Cerebellum (tissue), 4 donors: ENCODE measurements at places on chromosomes 16 and 17. TPM values are rescaled to one million over a fixed set of nuclear protein-coding genes. Genes with fewer than 3 reads are reported as not detected.

GRCh38 chr16:85312642-85313525 lies 200.6 kb upstream of the CIBAR2 start:
- no peak for DNase-seq

GRCh38 chr16:71629278-71630016 lies 3.5 kb downstream of the MARVELD3 start:
- no peak for DNase-seq

DNA sequence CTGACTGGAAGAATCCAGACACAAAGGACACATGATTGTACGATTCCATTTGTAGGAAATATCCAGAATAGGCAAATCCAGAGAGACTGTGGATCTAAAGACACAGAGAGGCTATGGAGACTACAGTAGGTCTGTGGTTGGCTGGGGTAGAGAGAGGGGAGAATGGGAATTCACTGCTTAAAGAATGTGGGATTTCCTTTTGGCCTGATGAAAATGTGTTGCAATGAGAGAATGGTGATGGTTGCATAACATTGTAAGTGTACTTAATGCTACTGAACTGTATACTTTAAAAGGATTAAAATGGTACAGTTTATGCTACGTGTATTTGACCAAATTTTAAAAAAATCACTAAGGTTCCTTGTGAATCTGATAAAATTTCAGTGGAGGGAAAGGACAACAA lies 62.1 kb downstream of the GPRC5B start:
- DNase-seq: no peak

MPP2 gene
- 14.2 TPM for total RNA-seq

- DNase-seq: peak; percentile 23
Measured at GRCh38 chr16:56632156-56632847, at the start of gene MT1M. TSS of gene MT1M (plus strand) at chr16:56632659. CDS start at chr16:56632732, 73 bp downstream.

DNA sequence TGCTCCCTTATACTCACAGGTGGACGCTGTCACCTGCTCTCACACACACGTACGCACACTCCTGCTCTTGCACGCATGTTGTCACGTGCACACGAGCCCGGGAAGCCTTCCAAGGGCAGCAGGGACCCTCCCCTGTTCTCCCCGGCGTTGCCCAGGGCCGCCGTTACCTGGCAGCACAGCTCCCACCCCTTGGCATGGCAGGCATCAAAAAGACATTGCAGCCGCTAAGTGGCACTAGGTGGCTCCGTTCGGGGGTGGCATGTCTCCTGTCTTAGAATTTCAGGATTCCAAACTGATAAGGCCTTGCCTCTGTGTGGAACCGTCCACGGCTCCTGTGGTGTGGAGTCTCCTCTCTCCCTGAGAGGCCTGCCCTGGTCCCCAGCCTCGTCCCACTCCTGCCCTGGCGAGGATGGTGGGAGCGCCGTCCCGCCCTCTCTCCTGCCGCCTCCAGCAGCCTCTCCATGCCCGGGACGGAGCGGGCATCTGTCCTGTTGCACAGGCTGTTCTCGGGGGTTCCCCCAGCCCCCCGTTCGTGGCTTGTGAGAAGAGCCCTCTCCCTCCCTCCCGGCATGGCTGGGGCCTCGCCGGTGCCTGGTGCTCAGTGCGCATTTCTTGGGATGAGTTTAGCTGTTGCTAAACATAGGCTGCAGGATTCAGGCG lies 126.7 kb upstream of the GSE1 start:
- DNase-seq: no peak

- no peak for DNase-seq
Measured at GRCh38 chr17:7325031-7325528, 4.1 kb downstream of the NEURL4 start.

IGFBP4 gene
- 14.5 TPM for total RNA-seq

CACNA1H gene
- total RNA-seq: 19.9 TPM

GRCh38 chr17:30796016-30796415 lies 28.5 kb downstream of the CRLF3 start:
- no peak for DNase-seq

DNA sequence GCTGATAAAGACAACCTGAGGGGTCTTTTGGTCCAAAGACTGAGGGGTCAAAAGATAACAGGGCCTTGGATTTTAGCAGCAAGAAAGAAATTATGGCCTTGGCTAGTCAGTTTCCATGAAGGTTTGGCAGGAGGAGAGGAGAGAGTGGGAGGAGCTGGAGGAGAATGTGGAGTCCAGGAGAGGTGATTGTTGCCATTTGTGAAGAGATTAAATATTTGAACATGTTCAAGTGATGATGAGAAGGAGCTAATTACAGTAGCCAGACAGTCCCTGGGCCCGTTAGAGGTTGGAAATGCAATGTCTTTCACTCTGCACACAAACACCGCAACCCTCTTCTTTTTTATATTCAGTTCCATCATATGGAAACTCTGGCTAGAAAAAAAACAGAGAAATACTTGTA lies 68.6 kb downstream of the TNRC6C start:
- no peak for DNase-seq

ASGR2 gene
- not detected for total RNA-seq

- no peak for DNase-seq
Measured at GRCh38 chr16:27123795-27124409, 57.2 kb downstream of the C16orf82 start.

- DNase-seq: peak; percentile 48
Measured at GRCh38 chr17:41687828-41688640, 651 bp upstream of the EIF1 start.

- DNase-seq: no peak
Measured at GRCh38 chr17:72219137-72219823, 98.5 kb downstream of the SOX9 start.

OMG gene
- 12.2 TPM for total RNA-seq

DNA sequence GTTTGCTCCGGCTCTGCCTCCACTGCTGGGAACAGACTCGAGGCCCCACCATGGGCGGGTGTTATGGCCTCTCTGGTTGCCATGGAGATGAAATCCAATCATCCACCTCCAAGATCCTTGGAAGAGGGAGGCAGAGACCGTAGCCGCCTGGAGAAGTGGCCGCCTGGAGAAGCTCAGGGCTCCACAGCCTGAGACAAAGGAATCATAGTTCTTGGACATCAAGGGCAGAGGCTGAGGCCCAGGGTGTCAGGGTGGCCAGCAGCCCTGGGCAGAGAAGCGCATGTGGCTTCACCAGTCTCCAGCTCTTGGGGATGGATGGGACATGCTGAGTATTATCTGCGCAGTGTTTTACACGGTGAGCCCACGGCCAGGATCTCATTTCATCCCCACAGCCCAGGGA lies 36.2 kb downstream of the ABR start:
- DNase-seq: no peak

NDRG4 gene
- 280 TPM for total RNA-seq

GRCh38 chr17:8314797-8315763 lies 5.0 kb downstream of the ARHGEF15 start:
- no peak for DNase-seq

DNA sequence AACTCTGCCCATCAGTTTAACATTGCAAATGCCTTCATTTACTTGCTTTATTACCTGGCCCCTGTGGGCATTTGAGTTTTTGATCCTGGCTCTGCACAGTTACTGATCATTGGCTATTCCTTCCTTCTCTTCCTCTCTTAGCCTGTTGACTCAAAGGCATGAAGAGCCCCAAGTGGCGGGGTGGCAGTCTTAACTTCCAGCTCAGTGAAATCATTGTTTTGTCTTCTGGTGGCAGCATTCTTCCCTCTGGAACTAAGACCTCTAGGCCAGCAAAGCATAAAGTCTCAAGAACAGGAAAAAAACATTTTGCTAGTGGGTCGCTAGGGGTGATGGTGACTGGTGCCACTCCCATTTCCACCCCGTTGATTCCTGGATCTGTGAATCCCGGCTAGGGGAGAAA lies 52.3 kb upstream of the MRTFB start:
- DNase-seq: no peak

KRT9 gene
- total RNA-seq: not detected

DNA sequence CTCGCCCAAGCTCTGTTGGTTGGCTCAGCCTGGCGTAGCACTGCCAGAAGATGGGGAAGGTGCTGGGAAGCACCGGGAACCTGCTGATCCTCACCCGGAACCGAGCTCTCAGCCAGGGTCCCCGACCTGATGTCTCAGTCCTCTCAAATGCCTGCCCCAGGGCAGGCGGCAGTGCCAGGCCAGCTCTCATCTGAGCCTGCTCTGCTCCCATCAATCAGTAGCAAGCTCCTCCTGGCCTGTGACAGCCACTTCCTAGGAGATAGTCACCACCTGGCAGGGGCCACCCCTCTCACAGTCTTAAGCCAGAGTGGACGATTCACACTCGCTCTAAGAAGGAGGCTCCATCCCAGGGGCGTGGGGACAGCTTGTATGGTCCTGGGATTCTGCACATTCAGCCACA lies 62.0 kb downstream of the ENGASE start:
- DNase-seq: no peak

DNA sequence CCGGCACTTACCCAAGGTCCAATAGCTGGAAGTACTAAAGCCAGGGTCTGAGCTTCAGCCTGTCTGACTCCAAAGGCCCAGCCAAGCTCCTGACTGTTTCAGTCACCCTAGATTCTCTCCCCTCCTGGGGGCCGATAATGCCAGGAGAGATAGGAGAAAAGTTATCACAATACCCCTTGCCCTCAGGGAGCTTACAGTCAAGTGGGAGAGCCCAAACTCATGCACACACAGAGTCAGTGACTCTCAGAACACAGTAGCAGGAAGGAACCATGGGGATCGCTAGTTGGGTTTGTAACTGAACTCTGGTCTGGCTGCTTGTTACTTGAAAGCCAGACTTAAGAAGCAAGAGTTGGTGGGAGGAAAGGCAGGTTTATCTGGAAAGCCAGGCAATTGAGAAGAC lies 14.9 kb downstream of the ZNF768 start:
- DNase-seq: no peak

- DNase-seq: no peak
Measured at GRCh38 chr16:55660828-55661227, 5.0 kb downstream of the SLC6A2 start.

DNA sequence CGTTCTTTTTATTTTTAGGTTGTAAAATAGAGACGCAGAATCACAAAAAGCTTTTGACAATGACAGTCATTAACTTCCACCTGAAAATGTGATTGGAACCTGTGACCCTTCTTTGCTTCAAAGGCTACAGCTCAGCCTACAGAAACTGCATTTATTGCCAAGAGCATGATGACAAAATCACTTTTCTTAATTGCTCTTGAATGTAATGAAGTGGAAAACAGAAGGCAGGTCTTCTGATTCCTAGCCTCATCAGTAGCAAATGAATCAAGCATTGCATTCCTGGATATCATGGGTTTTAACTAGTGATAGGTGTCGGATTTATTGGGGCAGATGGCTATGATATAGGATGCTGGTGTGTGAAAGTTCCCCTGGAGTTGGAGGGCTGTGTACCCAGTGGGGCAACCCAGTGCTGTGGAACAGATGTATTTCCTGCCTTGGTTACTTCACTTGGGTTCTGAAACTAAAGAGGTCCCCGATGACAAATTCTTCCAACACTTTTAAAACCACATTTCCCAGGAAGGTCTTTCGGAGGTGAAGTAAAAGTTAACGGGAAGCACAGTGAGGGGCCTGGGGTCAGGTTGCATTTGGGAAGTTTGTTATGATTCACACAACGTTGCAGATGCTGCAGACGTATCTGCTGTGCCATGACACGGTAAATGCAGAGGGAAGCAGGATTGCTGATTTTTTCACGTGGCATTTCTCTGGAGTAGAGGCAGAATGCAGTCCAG lies 127.5 kb downstream of the HS3ST3A1 start:
- DNase-seq: no peak

DNA sequence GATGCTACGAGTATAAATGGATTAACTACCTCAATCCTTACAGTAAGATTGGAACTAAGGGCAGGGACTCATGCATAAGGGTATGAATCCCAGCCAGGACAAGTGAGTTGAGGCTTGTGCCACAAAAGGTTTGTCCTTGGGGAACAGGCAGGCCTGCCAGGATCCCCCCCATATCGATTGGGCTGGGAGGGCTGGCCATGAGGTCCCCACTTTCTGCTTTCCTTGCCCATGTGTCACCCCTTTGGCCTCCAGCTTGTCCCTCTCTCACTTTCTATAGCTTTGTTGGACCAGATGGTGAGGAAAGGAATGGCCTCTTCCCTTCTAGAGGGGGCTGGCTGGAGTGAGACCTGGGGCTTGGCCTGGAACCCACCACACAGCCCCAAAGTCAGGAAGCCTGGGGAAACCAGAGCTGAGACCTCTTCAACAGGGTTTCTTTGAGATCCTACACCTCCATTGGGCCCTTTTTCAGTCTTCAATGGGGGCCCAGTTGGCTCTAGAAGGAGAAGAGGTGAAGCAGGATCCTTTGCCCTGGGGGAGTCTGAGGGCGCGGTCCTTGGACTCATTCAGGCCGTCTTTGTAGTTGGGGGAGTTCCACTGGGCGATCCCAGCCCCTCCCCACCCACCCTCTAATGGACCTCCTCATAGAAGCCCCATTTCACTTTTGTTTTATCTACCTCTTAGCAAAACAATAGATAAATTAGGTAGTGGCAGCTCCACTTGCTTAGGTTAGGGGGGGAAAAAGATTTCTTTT lies 57.3 kb downstream of the IGF2BP1 start:
- no peak for DNase-seq

RBFOX1 gene
- 27.6 TPM for total RNA-seq

MAP3K3 gene
- 28.9 TPM for total RNA-seq

DNA sequence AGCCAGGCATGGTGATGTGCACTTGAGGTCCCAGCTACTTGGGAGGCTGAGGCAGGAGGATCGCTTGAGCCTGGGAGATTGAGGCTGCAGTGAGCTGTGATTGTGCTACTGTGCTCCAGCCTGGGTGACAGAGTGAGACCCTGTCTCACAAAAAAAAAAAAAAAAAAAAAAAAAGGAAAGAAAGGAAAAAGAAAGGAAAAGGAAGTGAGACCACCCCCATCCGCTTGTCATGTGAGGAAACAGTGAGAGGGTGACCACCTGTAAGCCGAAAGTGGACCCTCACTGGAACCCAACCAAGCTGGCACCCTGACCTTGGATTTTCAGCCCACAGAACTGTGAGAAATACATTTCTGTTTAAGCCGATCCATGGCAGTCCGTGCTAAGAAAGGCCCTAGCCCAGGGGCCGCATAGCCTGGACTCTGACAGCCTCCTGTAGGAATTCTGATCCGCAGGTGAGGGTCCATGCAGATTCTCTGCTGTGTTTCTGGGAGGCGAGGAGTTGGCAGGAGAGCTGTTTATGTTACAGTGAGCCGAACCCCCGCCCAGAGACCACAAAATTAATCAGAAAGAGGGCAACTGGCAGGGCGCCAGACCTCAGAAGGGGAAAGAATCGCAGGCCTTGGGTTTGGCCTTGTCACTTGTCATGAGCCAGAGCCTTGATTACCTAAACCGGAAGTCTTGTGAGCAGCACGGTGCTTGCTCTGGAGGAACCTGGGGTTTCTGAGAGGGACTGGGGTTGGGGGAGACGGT lies 945 bp downstream of the SGSH start:
- DNase-seq: no peak
